NCI-H524 (cell line): ENCODE measurements at places on chromosomes 3 and 15.

- DNase-seq, result peak; percentile 91
Measured at GRCh38 chr3:156291272-156292123, 171.1 kb downstream of the KCNAB1 start.

- DNase-seq, result no peak
Measured at GRCh38 chr3:43028001-43028400, 48.9 kb downstream of the GASK1A start.

DNA sequence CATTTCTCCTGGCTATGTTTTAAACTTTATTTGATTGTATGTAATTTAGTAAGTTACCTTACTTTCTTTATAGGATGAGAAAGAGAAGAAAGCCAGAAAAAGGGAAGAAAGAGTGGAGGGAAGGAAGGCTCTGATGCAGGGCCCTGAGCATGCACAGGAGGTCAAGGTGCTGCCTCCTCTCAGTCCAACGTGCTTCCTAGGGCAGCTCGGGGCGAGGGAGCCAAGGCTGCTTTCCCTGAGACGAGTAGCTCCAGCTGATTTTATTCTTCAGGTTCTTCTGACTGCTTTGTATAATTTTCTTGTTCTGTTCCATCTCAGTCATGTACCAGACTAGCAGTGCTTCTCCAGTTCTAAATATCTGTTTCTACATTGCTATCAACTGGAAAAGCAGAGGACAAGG, 3.4 kb downstream of the CORO2B start:
- no peak for DNase-seq

DNA sequence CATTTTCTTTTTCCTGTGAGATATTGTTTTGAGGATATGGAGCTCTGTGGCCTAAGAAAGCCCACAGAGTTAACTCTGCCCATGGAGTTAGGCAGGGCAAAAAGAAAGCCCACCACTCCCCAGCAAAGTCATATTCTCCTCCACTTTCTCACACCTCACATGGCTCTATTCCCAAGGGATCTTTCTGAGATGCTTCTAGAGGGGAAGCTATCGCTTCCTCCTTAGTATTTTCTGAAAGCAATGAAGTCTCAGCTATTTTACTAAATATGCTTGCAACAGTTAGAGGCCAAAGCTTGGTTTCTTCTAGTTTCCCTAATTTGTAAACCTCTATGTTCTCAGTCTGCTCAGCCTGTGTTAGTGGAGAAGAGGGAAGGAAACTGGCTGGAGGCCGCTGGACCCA, 80.3 kb upstream of the EOMES start:
- DNase-seq, result no peak

GRCh38 chr3:76212679-76213078, 427.3 kb upstream of the ZNF717 start:
- no peak for DNase-seq

- DNase-seq, result no peak
Measured at GRCh38 chr3:17847156-17847555, 104.7 kb upstream of the TBC1D5 start.

DNA sequence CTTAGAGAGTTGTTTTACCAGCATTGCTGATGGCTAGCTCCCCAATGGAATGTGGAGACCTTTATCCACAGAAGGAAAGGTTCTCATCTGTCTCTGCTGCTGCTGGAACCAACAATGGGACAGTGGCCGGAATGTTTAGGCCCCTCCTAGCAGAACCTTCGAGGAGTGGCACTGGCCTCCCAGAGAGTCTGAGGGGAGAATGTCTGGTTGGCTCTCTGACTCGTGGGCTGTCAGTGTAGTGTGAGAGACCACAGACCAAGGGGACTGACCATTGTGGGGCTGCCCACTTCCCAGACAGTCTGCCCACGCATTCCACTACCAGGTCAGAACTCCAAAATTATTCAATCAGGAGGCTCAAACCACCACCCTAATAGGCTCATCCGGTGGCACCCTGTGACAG, 5.1 kb downstream of the RASL12 start:
- no peak for DNase-seq

GRCh38 chr3:139630542-139630941, 47.2 kb downstream of the NMNAT3 start:
- DNase-seq, result no peak

- peak; percentile 59 for DNase-seq
Measured at GRCh38 chr3:33030246-33030645, 66.7 kb downstream of the GLB1 start.

GRCh38 chr3:28651159-28651558, 302.5 kb upstream of the AZI2 start:
- peak; percentile 37 for DNase-seq

DNA sequence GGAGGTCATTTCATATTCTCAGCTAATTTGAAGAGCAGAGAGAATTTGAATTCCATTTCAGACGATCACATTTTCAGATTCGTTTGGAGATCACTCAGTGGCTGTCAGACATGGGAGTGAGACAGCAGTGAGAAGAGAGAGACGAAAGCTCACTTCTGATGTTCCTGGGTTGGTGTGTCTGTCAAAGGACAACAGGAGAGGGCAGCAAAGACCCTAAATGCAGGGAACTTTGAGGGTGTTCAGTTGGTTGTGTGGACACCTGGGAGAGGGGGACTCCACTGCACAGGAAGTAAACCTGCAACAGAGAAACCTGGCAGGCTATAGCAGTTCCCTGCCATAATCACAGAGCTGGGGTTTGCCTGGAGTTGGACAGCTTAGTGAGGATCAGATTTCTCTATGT, 675.1 kb downstream of the SQOR start:
- peak; percentile 66 for DNase-seq

GRCh38 chr15:98428253-98428989, 219.9 kb upstream of the IGF1R start:
- peak; percentile 68 for DNase-seq

- no peak for DNase-seq
Measured at GRCh38 chr3:36600404-36600803, 163.9 kb downstream of the DCLK3 start.

- peak; percentile 45 for DNase-seq
Measured at GRCh38 chr15:71115567-71116351, 488 bp downstream of the THSD4 start.

DNA sequence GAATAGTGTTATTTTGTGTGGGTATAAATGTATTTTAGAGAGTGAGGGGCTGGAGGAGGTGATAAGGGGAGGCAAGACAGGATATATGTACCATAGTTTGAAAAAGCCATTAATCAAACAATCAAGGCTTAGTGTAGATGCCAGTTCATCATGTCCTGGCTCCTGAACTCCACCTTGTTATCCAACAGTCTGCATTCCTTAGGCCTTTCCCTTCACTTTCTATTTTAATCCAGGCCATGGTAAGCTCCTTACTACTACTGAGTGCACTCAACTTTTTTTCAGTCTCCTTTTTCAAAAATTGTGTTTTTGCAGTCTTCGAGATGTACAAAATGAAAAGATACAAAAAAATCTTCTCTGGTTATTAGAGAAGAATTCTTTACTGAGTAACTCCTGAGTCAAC, 700.5 kb upstream of the NAALADL2 start:
- DNase-seq, result no peak

GRCh38 chr3:8218353-8218940, 283.2 kb upstream of the LMCD1 start:
- no peak for DNase-seq

DNA sequence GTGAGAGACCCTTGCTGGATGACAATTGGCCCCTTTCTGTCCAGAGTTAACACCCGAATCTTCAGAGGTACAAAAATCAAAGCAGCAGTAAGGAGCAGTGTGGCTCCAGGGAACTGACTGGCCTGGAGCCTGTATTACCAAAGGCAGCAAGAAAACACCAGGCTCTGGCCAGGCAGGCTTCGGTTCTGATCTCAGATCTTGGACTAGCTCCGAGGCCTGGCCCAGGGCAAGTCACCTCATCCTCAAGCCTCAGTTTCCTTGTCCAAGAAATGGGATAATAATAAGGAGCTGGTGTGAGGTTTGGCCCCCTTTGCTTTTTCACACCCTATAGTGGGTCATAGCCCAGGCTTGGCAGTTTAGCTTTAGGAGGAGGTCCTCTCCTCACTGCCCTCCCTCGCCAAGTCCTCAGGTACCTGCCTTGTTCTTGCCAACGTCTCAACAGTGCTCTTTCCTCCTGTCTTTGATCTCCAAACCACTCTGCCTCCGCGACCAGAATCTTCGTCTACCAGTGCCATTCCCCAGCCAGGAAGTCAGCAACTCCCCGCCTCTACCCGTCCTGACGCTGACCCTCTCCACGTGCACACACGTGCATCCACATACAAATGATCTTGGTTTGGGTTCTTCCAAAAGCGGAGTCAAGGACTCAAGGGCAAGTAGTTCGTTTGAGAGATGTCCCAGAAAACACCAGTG, 82.6 kb upstream of the TLE3 start:
- no peak for DNase-seq

- DNase-seq, result no peak
Measured at GRCh38 chr3:179076243-179077027, 4.8 kb upstream of the ZMAT3 start.

- peak; percentile 72 for DNase-seq
Measured at GRCh38 chr15:90000186-90001001, 730 bp upstream of the ZNF710 start.

DNA sequence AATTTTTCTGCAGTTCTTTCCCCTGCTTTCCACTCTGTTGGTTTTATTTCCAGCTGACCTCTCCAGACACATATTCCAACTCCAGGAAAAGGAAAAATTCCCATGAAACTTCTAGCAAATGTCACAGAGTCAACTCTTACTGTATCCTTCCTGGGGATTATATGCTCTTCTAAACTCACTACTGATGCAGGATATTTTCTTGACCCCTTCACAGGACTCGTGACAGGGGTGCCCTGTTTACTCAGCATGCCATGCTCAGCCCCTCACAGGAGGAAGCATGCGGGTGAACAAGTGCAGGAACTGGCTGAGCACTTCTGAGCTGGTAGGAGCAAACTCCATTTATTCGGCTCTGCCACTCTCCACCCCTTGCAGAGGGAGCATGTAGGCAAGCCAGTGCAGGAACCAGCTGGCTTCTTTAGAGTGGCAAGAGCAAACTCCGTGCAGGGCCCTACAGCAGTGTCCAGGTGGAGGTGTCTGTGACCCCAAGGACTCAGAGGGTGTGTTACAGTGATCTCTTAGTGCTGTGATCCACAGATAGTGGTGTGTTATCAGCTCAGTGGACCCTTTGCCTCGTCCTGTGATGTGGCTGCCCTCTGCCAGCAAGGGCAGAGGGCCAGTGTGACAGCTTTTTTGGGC, 413.6 kb upstream of the GRM7 start:
- no peak for DNase-seq

- DNase-seq, result no peak
Measured at GRCh38 chr3:55569033-55569599, 82.0 kb upstream of the WNT5A start.

- peak; percentile 42 for DNase-seq
Measured at GRCh38 chr3:88059380-88060170, 520 bp downstream of the ZNF654 start.

DNA sequence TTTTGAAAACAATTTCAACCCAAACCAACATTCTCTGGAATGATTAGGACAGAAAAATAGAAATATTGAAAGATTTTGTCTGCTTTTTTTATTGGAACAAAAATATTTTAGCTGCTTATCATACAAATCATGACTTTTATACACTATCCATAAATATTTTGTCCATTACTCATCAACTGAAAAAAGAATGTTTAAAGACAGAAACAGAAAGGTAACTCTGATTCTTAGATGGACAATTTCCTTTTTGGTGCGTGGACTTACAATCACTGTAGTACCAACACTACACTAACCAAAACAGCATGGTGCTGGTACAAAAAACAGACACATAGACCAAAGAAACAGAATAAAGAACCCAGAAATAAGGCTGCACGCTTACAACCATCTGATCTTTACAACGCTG, 582.8 kb upstream of the CCDC54 start:
- DNase-seq, result no peak

- peak; percentile 26 for DNase-seq
Measured at GRCh38 chr15:73952913-73953750, 26.9 kb downstream of the LOXL1 start.

DNA sequence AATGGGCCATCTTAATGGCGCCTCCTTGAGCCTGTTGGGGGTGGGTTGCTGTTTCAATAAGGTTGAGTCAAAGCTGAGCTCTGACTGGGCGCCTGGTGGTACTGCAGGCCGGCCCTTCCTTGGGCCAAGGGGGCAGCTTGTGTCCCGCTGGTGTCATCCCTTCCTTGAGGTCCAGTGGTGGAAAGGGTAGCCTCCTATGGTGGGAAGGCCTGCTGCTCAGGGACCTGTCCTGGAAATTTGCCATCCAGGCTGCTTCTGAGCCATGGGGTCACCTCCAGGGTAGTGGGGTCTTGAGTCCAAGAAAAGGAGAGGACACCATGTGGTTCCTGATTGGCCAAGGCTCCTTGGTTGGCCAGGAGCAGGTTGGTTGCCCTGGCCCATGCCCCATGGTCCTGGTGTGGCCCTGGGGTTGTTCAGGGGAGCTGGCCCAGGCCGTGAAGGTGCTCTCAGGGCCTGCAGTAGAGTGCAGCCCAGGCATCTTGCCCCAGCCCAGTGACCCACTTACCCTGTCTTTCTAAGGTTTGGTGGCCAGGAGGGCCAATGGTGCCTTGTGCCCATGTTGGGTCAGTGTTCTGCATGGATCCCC, 188.7 kb downstream of the UBE3A start:
- no peak for DNase-seq

DNA sequence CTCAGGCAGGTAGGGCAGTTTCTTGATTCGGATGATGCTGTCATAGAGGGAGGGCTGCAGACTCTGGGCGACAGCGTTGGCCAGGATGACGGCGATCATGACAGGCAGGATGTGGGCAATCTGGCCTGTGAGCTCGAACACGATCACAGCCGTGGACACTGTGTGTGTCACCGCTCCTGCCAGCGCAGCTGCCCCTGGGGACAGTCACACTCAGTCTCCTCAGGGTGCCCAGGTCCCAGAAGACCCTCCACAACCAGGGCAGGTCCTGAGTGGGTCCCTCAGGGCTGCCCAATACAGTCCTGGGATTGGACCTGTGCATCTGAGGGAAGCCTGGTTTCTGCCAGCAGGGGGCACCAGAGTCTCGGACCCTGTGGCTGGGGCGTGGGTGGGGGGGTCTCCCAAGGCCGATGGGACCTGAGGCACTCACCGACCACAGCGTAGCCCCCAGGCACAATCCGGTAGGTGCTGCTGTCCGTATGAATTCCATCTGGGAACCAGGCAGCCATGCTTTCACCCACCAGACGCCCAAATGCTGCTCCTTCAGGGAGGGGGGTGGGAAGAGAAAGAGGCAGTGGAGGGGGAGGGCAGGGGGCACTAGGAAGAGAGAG, 7.2 kb downstream of the CLCN2 start:
- DNase-seq, result no peak
